ENCODE measurements at places on chromosomes 4 and X.
A peak's percentile ranks its signal among the peaks of the same experiment; 100 is the strongest.

- no peak for DNase-seq
These were observed 106.4 kb upstream of the NDST4 start for GRCh38 chr4:115219862-115220261.

DNA sequence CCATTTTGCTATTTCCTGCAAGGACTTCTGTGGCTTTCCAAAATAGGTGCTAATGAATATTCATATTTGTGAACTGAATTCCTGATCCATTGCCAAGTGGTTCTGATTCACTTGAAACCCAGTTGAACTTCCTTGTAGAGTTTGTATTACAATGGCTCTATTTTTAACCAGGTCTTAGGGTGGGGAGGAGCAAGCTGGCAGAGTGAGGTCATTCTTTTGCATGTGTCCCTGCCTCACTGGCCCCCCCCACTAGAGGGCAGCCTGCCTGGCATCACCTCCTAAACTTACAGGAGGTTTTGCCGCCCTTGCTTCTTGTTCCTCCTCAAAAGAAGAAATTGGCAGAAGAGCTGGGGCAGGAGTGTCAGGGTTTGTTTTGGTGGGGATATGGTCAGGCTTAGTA lies 10.5 kb downstream of the PTTG2 start:
- peak; percentile 17 for DNase-seq

DNA sequence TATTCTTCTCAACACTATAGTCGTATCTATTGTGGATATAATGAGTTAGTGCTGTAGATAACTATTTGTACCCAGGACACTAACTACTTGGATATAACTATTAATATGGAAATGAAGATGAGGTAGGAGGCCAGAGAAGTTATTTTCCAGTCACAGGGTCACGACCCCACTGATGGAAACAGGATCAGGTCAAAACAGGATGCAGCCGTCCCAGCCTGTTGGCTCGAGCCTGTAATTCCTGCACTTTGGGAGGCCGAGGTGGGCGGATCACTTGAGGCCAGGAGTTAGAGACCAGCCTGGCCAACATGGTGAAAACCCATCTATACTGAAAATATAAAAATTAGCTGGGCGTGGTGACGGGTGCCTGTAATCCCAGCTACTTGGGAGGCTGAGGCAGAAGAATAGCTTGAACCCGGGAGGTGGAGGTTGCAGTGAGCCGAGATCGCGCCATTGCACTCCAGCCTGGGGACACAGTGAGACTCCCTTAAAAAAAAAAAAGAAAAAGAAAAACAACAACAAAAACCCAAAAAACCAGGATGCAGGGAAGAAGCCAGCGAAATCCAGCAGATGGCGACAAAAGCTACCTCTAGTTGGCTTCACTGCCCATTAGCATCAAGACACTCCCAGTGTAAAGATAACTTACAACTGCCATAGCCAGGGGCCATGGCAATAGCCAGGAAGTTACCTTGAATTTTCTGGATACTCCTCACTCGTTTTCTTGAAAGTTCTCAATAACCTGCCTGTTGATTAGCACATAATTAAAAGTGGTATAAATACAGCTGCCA lies 37.9 kb upstream of the NKAP start:
- peak; percentile 6 for DNase-seq

GRCh38 chr4:183571350-183571941 lies 66.6 kb downstream of the ING2 start:
- no peak for DNase-seq

DNA sequence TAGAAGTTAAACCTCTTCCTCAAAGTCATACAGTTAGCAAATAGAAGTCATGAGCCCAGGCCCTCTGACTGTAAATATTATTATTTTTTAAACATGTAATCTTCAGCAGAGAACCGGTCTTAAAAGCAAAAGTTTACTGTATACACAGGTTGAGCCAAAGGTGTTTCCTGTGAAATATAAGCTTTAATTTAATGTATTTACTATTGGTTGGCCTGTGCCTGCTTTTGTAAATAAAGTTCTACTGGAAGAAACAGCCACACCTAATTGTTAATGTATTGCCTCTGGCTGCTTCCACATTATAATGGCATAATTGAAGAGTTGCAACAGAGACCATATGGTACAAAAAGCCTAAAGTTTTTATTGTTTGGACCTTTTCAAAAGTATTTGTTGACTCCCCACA lies 61.0 kb upstream of the PRDM8 start:
- no peak for DNase-seq

DNA sequence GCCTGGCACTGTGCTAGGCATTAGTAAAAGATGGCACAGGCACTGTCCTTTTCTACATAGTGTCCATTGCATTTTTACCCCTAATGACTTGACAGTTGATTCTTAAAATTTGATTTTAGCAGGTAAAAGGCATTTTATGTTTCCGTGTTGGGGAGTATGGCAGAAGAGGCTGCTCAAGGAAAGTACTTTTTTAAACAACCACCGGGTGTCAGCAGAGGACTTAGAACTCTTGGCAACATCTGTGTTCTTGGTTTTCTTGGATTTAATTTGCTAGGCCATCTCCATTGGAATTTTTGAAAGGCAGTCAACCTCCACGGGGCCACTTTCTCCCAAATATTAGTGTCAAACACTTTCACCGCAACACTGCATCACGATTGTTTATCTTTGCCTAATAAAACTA lies 102.9 kb downstream of the TSPAN7 start:
- no peak for DNase-seq

DNA sequence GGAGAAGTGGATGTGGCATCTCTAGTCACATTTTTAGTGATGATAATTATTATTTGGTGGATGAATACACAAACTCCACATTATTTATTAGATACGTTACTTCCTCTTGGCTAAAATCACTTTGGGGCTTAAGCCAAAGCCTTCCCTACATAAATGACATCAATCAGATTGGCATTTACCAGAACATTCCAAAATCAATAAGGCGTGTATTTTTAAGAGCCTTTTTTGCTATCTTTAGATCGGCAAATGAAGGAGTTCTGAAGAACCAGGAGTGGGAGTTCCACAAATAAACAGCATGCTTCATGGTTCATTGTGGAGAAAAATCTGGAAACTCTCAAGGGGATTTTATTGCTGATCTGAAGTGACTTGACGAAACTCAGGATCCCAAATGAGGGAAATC lies 89.7 kb downstream of the AMELX start:
- DNase-seq: no peak

- DNase-seq: no peak
These were observed 25.1 kb downstream of the XIAP start for GRCh38 chrX:123884809-123885408.

GRCh38 chr4:103074744-103075434 lies 1.7 kb downstream of the SLC9B2 start:
- no peak for DNase-seq

- DNase-seq: no peak
These were observed 504.3 kb downstream of the RAB28 start for GRCh38 chr4:12979797-12980196.

DNA sequence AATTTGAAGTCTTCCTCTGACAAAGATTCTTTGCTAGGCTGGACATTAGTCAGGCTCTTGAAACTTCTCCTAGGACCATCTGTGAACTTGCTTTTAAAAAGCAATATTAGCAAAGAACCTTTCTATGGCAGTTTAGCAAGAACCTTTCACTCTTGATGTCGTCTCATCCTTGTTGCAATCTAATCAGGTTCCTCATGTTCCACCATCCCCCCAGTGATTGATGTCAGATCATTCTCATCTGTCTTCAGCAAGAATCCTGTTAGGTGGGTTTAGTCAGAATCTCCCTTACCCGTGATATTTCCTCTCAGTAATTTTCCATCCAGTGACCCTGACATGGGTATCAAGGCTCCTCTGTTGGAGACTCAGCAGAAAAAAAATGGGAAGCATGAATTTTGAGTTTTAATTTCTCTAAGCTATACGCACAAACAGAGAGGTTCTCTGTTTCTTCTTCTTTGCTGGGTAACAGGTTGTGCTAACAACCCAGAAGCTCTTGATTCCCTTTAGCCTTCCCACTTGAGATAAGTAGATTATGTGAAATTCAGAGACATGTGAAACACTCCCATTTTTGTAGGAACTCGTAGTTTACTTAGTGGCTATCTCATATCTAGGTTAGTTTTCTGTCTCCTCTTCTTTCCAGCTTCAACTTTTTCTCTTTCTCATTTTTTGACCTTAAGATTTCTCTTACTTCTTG lies 507.4 kb downstream of the C4orf33 start:
- no peak for DNase-seq

GRCh38 chr4:163200727-163201349 lies 34.1 kb upstream of the NAF1 start:
- DNase-seq: no peak

- DNase-seq: no peak
These were observed 254.7 kb downstream of the PALLD start for GRCh38 chr4:168751263-168752225.

DNA sequence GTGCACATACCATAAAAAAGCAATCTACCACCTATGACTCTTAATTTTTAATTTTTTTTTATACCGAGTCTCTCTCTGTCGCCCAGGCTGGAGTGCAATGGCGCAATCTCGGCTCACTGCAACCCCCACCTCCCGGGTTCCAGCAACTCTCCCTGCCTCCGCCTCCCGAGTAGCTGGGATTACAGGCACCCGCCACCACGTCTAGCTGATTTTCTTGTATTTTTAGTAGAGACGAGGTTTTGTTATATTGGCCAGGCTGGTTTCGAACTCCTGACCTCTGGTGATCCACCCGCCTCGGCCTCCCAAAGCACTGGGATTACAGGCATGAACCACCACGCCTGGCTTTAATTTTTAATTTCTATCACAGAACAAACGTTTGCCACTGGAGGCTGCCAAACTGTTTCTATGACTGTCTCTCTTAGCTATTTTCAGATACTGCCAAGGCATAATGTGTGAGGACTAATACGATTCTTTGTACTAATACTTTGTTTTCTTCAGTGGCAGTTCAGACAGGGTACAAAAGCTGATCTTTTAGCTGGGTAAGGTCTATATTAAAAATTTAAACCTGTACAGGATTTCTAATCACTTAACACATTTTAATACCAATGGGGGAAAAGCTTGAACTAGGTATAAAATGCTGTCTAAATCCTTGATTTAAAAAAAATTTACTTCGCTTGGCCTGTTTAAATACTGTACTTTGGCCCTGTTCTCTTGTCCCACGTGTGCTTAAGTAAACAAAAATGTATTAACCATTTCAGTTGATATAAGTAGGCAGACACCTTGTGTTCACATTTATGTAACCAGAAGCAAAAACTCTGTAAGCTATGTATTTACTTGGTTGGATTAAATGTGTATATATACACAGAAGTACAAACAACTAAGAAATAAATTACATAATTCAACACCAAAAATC lies 2.3 kb downstream of the PGRMC2 start:
- DNase-seq: no peak

GRCh38 chrX:23773601-23774175 lies 9.3 kb upstream of the SAT1 start:
- no peak for DNase-seq

GRCh38 chr4:17587094-17587822 lies 10.3 kb downstream of the LAP3 start:
- no peak for DNase-seq

GRCh38 chr4:114017120-114017917 lies 37.9 kb upstream of the ARSJ start:
- no peak for DNase-seq

DNA sequence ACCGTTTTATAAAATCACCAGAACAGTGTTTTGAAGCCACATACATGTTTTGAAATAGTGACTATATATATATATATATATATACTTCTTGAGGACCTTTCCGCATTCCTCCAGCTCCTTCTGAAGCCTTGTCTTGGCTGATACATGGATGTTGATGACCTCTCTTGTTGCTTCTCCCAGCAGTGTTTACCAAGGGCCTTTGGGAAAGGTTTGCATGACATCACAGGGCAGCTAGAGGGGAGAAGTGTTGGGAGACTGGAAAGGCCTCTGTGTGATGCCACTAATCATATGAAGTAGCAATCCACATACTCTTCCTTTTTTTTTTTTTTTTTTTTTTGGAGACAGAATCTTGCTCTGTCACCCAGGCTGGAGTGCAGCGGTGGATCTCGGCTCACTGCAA lies 22.5 kb downstream of the WDR44 start:
- DNase-seq: no peak

DNA sequence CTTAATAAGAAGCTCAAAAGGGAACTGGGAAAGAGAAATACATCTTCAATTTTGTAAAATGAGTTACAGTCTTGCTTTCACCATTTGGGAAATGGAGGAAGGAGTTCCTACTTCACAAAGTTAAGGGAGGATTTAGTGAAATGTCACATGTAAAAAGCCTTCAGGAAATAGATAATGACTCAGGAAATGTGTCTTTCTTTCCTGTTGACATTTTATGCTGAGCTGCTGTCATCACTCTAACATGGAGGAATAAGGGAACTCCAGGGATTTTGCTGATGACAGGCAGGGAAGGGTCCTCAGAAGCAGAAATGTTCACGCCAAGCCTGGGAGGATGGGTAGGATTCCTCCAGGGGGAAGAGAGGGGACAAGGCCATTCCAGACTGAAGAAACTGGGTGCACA lies 251.1 kb downstream of the USP46 start:
- DNase-seq: no peak

GRCh38 chr4:76779740-76780459 lies 118.0 kb downstream of the SOWAHB start:
- DNase-seq: no peak

DNA sequence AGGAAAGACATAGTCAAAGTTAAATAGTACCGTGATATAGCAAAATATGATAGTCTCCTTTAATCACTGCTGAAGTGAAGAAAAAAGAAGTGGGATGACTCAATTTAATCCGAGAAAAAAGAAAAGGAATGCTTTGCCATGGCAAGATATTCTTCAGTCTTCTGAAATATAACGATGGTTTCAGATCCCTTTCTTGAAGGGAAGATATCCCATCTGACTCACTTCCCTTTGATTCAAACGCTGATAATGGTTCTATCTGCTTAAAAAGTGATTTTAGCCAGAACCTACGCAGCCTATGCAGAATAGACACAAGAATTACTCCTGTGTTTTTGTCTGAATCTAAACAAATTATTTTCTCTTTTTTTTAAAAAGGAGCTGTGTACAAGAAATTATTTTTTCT lies 68.1 kb upstream of the FTHL17 start:
- no peak for DNase-seq

DNA sequence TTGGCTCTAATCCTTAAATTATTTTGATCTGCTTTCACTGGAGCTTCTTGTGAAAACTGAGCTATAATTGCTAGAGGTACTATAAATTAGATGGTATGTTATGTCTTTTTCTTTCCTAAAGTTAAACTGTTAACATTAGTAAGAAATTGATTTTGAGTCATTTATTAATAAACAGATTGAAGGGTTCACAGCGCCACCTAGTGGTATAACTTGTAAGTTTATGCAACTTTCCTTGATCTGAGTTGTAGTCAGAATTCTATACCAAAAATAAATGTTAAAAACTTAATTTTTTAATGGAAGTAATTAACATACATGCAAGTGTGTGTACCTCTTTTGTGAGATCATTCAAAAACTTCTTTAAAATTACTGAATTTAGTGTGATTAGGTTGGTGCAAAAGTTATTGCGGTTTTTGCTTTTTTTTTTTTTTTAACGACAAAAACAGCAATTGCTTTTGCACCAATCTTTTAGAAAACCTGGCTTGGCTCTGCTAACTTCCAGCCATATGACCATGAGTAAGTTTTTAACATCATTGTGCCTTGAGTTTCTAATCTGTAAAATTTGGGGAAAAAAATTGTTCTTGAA lies 151.5 kb downstream of the CENPC start:
- DNase-seq: no peak

GRCh38 chr4:153905231-153905630 lies 116.3 kb upstream of the SFRP2 start:
- no peak for DNase-seq
